ENCODE measurements at places on chromosomes 11 and 22.

- DNase-seq = no peak
Observed at GRCh38 chr11:65083134-65083833, 556 bp downstream of the CDCA5 start.

- no peak for DNase-seq
Observed at GRCh38 chr11:74672956-74673692, 58.1 kb downstream of the CHRDL2 start.

DNA sequence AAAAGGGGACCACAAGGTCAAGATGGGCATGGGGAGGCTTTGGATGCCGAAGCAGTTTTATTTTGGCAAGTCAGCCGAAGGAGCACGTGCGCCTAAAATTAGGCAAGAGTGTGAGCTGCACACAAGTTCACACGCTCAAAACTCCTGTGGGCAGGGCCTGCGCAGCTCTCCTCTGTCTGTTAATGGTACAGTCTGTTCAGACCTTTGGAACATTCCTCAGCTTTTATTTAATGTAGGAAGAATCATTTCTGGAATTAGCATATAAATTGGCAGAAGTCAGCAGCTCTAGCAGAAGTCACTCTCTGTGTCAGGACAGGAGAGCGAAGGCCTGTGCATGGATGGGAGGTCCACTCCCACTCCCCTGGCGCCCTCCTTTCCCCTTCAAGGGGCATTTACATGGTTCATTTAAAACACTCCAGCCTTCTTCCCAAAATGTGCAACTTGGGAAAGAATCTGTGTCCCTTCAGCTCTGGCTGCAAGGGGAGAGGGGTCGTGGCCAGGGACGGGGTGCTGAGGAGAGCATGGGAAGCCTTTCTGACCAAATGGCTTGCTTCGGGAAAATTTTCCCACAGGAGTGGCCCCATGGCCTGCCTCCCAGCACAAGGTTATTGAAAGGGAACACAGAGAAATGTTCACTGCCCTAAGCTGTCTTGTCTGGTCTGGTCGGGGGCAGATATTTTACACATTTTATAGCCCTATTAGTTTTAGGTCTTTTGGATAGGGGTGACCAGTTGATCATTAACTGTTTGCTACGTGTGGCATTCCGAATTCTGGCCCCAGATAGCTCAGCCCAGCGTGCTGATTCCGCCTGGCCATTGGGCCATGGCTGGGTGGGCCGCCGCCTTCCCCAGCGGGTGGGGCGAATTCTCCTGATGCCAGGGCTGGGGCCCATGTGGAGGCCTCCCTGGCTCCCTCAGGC, 43.9 kb upstream of the SMIM38 start:
- no peak for DNase-seq

DNA sequence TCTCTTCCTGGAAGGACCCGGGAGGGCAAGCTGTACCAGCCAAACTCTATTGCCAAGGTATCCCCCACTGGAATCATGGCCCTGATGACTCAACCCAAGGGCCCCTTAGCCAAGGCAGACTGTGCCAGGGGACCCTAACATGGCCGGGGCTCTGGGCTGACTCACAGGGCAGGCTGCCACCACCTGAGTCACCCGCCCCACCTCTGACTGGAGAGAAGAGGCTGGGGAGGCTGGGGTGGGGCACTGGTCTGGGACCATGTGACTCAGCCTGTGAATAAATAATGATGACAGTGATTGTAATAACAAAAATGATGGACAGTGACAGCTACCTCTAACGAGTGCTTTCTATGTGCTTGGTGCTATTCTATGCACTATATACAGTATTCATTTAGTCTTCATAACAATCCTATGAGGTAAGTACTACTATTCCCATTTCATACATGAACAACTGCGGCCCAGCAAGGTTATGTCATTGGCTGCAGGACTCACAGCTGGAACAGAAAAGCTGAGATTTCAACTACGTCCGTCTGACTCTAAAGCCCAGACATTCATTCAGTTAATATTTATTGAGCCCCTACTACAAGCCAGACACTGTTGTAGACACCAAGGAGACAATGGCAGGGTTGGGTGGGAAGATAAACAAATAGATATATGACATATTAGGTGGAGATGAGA, 84.2 kb downstream of the FBXO7 start:
- no peak for DNase-seq

- DNase-seq = no peak
Observed at GRCh38 chr11:32229576-32230240, 138.8 kb downstream of the RCN1 start.

DNA sequence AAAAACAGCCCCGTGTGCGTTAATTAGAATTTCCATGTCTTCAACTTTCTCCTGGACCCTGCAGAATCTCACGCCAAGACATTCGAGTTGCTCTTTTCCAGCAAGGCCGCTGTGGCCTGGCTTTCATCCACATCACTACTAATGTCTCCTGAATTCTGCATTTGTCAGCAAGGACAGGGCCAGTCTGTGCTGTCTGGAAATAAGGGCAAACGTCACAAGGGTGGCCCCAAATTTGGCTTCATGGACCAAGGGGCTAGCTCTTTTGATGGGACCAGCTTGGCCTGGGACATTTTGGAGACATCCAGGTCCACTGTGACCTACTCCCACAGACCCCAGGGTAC, 33.4 kb downstream of the KCNQ1OT1 start:
- no peak for DNase-seq

DNA sequence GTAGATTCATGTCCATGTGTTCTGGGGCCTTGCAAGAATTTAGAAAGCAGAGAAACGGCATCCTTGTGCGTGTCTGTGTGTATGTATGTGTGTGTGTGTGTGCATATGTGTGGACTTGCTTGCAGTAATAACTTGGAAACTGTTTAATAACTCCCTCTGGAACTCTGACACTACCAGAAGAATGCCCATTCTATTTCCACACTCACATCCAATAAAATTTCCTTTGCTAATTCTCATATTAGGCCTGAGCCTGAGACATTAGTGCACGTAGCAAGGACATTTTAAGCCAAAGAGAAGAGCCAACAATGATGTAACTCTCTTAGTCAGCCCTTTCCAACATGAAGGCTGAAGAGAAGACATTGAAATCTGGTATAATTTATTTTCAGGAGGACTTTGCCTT, 3.2 kb downstream of the OR4D6 start:
- DNase-seq = no peak

- peak; percentile 94 for DNase-seq
Observed at GRCh38 chr22:36065775-36066544, 37.3 kb upstream of the RBFOX2 start.

- DNase-seq = no peak
Observed at GRCh38 chr22:37199760-37200108, 11.7 kb upstream of the C1QTNF6 start.

DNA sequence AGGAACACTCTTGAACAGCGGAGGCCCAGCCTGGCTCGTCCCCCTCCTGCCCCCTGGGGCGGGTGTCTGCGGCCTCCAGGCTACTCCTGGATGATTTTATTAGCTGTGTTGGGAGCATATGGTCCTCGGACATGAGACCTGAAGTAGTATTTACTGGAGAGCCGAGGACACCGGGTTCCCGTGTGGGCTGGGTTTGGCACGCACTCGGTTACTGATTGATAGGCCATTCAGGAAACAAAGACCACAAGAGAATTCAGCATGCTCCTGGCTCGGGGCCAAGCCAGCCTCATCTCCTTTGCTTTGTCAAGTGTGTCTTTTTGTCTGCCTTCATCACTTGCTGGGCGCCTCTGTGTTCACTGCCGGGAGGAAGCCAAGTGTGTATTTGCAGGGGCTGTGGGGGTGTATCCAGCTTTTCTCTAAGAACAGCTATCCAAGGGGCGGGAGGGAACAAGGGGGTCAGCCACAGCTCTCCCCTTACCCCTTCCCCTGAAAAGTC, 9.7 kb downstream of the FXYD2 start:
- peak; percentile 90 for DNase-seq

DNA sequence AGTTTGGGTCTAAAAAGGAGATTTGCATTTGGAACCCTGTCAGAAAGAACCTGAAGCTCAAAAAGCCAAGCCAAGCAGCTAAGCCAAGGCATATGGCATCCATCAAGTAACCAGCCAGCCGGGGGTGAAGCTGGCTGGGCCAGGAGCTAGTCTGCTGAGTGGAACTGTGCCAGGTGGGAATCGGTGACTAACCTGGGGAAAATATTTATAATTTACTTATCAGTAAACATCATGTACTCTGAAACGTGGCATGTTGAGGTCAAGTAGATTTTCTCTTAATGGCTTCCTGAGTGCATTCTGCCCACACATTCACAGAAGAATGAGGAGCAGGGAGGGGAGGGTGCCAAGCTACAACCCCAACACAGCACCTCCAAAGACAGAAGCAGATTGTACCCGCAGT, 70.5 kb upstream of the SESN3 start:
- DNase-seq = no peak

GRCh38 chr22:32737811-32738497, 63.6 kb upstream of the TIMP3 start:
- no peak for DNase-seq

DNA sequence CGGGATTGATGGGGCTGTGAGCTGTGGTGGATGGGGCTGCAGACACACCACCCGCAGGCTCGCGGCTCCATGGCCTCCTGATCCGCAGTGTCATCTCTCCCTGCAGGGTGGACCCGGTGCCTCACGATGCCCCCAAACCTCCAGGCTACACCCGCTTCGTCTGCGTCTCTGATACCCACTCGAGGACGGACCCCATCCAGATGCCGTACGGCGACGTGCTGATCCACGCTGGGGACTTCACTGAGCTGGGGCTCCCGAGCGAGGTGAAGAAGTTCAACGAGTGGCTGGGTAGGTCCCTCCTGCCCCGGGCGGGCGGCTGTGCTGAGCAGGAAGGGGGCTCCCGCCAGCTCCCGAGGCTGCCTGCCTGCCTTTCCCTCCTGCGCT, 23.1 kb downstream of the MPPED1 start:
- DNase-seq = no peak

- DNase-seq = peak; percentile 19
Observed at GRCh38 chr22:22060200-22061084, 77.9 kb upstream of the TOP3B start.

DNA sequence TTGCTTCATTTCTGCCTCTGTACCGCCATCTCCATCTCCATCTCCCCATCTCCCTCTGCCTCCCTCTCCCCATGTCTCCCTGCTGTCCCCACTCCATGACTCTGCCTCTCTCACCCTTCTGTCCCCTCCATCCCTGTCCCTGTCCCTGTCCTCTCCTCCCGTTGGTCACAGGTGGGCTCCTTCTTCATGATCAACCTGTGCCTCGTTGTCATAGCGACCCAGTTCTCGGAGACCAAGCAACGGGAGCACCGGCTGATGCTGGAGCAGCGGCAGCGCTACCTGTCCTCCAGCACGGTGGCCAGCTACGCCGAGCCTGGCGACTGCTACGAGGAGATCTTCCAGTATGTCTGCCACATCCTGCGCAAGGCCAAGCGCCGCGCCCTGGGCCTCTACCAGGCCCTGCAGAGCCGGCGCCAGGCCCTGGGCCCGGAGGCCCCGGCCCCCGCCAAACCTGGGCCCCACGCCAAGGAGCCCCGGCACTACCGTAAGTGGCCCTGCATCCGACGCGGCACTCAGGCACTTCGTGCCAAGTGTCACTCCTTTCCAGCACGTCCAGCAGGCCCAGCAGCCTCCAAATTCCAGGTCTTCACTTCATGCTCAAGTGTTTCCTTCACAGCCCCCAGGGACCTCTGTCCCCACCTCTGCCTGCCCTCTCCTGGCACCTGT, 76.0 kb downstream of the CACNA1I start:
- DNase-seq = no peak

DNA sequence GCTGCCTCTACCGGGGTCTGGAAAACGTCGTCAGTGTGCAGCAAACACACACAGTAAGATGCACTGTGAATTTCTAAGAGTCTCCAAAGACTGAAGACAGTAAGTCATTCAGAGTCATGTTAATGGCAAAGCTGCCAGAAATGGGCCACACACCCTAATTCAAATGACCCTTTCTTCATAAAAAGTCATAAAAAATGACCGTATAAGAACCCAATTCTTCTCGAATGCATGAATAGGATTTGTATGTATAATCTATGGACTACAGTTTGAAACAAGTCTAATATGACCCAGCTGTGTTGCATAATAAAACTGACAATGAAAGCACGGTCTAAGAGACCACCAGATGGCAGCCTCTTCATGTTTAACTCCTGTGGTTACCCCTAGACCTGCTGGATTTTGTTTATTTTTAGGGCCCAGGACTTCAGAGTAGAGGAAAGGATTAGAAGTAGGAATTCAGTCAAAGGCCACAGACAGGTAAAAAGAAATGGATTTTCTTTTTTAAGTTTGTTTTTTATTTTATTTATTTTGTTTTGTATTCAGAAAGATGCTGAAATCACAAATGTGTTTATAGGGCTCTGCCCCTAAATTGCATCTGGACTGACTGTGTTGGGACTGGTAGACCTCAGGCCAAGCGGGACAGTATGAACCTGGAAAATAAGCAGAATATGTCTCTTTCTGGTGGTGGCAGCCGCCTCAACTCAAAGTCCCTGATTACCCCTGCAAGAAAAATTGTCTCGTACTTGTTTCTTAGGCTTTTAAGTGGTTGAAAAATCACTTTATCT, 32.1 kb upstream of the SLC5A12 start:
- peak; percentile 54 for DNase-seq

DNA sequence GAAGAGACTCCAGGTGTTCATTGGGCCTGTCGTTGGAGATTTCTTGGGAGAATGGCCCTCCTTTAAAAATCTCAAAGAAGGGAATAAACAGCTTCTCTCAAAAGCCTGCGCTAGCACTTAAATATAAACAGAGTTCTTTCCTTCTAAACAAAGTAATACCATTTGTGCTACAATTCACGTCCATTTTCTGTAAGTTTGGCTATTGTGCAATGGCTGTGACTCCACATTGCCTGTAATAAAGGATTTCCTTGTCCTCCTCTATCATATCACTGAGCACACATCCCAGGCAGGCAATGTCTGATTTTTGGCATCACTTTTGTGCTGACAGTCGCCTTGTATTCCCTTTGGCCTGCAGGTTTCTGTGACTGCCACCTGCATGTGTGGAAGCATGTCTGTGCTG, 4.9 kb upstream of the ADAMTS8 start:
- no peak for DNase-seq

- no peak for DNase-seq
Observed at GRCh38 chr11:87092159-87092558, 54.4 kb downstream of the TMEM135 start.

GRCh38 chr22:49921508-49922278, 3.3 kb downstream of the CRELD2 start:
- no peak for DNase-seq

DNA sequence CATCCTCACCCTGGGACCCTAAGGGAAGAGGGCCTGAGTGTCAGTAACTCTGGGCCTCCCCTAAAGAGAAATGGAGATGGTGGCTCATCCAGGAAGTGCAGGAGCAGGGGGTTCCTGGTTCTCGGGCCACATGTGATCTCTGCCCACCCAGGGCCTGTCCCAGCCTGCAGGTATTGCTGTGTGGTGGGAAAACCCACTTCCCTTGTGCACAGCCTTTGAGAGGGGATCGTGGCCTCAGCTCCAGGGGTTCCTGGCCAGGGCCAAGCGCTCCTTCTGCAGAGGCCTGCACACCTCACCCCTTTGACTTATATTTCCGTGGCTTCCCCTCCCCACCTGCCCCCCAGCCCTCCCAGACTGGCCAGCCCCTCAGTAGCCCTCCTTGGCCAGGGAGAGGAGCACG, 213.5 kb downstream of the OR4C45 start:
- no peak for DNase-seq

GRCh38 chr11:7628660-7629059, 44.6 kb downstream of the CYB5R2 start:
- DNase-seq = no peak
